ENCODE measurements at places on chromosomes 12 and 14.

DNA sequence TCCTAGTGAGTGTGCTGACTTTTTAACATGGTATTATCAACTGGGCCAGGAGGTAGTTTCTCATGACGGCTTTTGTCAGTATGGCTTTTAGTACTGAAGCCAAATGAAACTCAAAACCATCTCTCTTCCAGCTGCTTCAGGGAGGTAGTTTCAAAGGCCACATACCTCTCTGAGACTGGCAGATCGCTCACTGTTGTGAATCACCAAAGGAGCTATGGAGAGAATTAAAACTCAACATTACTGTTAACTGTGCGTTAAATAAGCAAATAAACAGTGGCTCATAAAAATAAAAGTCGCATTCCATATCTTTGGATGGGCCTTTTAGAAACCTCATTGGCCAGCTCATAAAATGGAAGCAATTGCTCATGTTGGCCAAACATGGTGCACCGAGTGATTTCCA is 141.1 kb downstream of the HMGA2 start:
- DNase-seq: no peak

DNA sequence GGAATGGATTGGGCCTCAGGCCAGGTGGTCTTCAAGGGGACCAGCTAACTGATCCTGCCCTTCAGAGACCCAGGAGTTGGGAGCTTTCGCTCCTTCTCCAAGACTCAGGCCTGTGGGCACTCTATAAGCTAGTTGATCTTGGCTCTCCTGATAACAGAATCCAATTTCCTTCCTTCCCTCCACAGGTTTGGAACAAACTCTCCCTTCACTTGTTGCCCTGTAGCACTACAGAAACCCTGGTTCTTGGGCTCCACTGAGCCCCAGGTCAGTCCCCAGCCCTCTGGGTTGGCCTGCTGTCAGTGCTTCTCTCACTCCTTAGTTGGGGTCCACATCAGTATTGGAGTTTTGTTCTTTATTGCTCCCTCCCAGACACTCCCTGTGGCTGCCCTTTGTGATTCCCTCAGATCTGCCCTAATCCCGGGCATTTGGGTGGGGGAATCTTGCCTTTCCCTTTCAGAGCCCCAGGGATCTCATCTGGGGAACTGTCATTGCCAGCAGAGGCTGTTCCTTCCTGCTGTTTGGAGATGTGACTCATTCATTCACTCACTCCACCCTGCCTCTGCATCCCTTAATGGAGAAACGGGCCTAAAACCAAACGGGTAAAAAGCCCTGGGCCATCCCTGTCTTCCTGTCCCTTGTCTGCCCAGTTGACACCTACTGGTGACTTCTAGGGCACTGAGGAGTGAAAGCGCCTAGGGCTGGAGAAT is 4.4 kb upstream of the GPD1 start:
- no peak for DNase-seq

DNA sequence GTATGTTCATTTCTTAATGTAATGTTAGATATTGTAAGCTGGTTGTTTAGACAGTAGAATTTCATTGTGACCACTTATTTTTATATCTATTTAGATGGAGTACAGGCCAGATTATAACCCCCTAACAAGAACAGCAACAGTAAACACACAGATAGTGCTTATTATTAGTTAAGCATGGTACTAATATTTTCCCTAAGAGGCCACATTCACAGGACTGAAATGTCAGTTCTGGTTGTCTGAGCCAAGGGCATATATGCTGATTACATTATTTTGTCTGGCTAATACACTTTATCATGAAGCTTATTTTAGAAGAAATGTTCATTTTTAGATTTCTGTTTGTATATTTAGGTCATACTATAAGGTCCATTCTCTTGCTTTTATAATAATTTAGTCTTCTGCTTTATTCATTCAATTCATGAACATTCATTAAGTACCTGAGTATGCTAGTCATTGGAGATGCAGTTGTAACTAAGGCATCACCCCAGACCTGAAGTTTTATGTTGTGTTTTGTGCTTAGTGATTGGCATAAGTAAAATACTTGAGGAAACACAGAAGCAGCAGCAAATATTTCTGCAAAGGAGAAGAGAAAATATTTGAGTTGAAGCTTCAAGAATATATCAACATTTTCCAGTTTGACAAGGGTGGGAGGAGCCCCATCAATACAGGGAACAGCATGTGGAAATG is 413.7 kb downstream of the RAD51B start:
- no peak for DNase-seq

- DNase-seq: no peak
Measured at GRCh38 chr12:98296462-98297079, 218.8 kb upstream of the TMPO start.

DNA sequence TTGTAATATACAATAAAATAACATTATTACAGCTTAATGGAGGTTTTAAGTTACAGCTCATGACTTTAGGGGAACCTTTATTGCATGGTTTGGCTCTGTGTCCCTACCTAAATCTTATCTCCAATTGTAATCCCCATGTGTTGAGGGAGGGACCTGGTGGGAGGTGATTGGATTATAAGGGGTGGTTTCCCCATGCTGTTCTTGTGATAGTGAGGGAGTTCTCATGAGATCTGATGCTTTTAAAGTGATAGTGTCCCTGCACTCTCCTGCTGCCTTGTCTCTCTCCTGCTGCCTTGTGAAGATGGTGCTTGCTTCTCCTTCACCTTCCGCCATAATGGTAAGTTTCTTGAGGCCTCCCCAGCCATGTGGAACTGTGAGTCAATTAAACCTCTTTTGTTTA is 132.1 kb upstream of the SYT1 start:
- DNase-seq: no peak

All from stimulated activated CD4-positive, alpha-beta T cell treated with anti-CD3 and anti-CD28 coated beads, Interleukin-4, amount 100 ng/mL, for 4 hours (primary cell).